ENCODE measurements at places on chromosomes 7 and 10.

GRCh38 chr7:158320328-158320727 lies 267.3 kb downstream of the PTPRN2 start:
- no peak for DNase-seq

DNA sequence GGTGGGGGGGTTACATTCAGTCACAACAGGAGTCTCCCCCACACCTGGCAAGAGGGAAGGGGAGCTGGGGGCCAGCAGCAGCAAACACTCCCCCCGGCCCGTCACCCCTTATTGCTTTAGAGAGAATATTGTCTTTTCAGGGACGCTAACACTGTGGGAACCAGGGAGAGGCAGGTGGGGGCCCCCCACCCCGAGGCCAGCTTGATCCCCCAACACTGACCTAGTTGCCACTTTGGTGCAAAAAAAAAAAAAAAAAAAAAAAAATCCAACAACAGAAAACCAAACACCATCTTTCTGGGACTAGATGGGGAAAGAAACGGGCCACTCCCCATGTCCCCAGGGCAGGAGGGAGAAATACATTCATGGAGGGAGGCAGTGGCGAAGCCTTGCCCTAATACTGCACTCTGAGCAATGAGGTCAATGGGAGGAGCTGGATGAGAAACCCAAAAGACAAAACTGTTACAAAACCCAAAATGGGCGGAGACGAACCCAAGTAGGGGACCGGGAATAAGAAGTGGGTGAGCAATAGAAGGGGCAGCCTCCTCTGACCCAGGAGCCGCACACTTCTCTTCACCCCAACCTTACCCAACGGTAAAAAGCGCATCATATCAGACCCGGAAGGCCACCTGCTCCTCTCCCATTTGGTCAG lies 6.5 kb downstream of the GNB2 start:
- no peak for DNase-seq

DNA sequence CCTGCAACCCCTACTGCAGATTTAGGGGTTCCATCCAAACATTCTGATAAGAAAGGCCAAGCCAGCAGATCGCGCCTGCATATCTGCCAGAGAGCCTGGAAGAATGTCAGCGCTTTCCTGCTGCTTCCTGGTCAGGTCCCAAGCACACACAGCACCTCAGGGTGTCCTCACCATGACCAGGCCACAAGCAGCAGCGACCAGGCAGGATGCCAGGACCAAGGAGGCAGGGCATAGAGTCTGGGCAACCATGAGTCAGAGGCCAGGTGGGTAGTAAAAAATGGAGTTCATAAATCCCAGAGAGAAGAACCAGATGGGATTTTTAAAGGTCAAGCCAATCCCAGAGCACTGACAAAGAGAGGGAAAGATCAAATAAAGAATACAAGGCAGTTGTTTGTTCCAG lies 5.5 kb upstream of the FAM131B start:
- DNase-seq: no peak

GRCh38 chr7:38905056-38905759 lies 3.8 kb downstream of the VPS41 start:
- DNase-seq: no peak

Data from effector memory CD4-positive, alpha-beta T cell (primary cell).